T-helper 17 cell (primary cell): ENCODE measurements at places on chromosomes 11 and 22. TPM values are rescaled to one million over a fixed set of nuclear protein-coding genes. Genes with fewer than 3 reads are reported as not detected.
A peak's percentile ranks its signal among the peaks of the same experiment; 100 is the strongest.

Gene RIBC2
- total RNA-seq: 2.4 TPM

DNA sequence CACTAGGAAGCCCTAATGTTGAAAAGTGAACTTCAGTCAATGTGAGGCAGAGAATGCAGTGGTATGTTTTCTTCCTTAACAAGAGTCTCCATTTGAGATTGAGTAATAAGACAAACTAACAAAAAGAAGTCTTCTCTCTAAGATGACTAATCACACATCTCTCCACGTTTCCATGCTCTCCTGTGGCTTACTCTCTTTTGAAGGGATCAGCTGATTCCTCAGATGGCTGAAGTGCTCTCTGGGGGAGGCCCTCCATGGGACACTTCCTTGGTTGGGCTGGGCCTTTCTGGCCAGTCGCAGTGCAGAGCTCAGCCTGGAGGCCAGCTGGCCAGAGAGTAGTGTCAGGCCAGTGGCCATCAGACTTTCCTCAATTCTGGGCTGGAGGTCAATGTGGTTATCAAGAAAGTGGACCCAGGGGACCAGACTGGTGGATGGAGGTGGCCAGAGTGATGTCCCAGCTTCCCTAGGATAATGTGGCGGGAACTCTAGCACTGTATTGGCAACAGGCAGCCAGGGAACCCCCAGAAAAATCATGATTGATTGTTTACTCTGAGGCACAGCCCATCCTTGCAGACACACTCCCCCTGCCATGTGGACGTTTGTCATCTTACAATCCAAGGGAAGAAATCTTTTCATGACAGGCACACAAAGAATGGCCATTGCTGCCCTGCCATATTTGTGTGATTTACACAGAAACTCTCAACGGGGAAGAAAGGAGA, 14.5 kb downstream of the CSRP3 start:
- H3K27ac ChIP-seq: no peak overlapping the region
- H3K4me3 ChIP-seq: no peak overlapping the region
- no peaks in the 10 kb centered on the region for H3K27me3 ChIP-seq

- H3K27me3 ChIP-seq: peaks cover 60% of the 10 kb centered on the region
- H3K36me3 ChIP-seq: no peaks in the 10 kb centered on the region
- H3K4me3 ChIP-seq: no peak overlapping the region
- H3K27ac ChIP-seq: no peak overlapping the region
Observed at GRCh38 chr11:93236741-93237675, 39.2 kb upstream of the SLC36A4 start.

DNA sequence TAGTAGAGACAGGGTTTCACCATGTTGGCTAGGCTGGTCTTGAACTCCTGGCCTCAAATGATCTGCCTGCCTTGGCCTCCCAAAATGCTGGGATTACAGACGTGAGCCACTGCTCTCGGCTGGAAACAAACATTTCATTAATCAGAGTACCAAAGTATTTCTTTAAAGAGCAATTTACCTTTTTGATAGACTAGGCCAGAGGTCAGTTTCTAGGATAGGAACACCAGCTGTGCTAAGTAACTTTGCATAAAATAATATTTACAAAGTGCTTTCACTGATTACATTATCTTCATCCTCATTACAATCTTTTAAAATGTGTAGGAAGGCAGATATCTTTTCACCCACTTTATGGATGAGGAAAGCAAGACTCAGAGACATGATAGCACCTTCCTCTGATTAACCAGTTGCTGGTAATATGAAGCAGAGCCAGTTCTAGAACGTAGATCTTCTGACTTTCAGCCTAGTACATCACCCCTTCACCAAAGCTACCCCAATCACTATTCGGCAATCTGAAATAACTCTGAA, 355.2 kb downstream of the SOX6 start:
- H3K4me1 ChIP-seq: peaks cover 5% of the 10 kb centered on the region
- H3K4me3 ChIP-seq: no peak overlapping the region
- no peak for DNase-seq
- no peaks in the 10 kb centered on the region for H3K27me3 ChIP-seq

- H3K4me3 ChIP-seq: no peak overlapping the region
- peaks cover 4% of the 10 kb centered on the region for H3K4me1 ChIP-seq
- peaks cover 8% of the 10 kb centered on the region for H3K27me3 ChIP-seq
- H3K27ac ChIP-seq: no peak overlapping the region
- no peak for DNase-seq
Observed at GRCh38 chr22:32650553-32651345, 150.8 kb upstream of the TIMP3 start.

Gene SYT8
- total RNA-seq: not detected

- no peaks in the 10 kb centered on the region for H3K36me3 ChIP-seq
- H3K27me3 ChIP-seq: peaks cover 46% of the 10 kb centered on the region
- H3K4me1 ChIP-seq: peaks cover 2% of the 10 kb centered on the region
Observed at GRCh38 chr22:18999008-18999407, 62.9 kb upstream of the PRODH start.

- no peak overlapping the region for H3K4me3 ChIP-seq
- no peak overlapping the region for H3K27ac ChIP-seq
- no peak for DNase-seq
- H3K36me3 ChIP-seq: no peaks in the 10 kb centered on the region
Observed at GRCh38 chr11:8381343-8381742, 117.7 kb upstream of the LMO1 start.

- no peaks in the 10 kb centered on the region for H3K27me3 ChIP-seq
- H3K36me3 ChIP-seq: no peaks in the 10 kb centered on the region
- DNase-seq: no peak
- H3K4me3 ChIP-seq: no peak overlapping the region
Observed at GRCh38 chr11:48047616-48048015, 67.3 kb downstream of the PTPRJ start.

Gene IGLL1
- not detected for total RNA-seq

Gene MEI1
- 53.8 TPM for total RNA-seq

DNA sequence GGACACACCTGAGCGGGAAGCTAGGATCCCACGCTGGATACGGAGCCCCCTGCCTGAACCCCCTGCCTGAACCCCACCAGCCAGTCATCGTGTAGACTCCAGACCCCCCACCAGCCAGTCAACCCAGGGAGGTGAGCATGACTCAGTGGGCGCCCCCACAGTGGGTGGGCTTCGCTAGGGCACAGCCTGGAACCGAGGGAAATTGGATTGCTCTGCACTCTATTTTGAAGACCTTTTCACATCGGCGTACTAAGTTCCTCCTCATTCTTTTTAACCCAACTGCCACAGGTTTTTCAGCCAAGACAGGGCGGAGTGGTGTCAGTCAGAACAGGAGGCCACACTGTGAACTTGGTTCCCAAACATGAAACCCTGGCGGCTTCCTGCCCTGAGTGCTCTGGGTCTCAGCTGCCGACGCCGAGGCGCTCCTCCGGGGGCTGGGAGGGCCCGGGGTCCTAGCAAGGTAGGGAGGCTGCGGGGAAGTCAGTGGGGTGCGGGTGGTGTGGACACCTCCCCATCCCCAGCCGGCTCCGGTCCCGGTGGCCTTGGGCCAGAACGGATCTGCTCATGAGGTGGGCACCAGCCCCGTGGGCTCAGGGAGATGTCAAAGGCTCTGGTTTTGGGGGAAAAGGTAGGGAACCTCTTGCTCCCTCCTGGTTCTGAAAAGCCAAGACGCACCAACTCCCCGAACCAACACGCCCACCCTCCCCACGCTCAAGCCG, 57.0 kb downstream of the BRD1 start:
- DNase-seq: peak; percentile 7
- H3K4me1 ChIP-seq: peaks cover 7% of the 10 kb centered on the region
- H3K4me3 ChIP-seq: peak overlapping the region; percentile 63
- no peaks in the 10 kb centered on the region for H3K27me3 ChIP-seq
- H3K27ac ChIP-seq: no peak overlapping the region
- peaks cover 2% of the 10 kb centered on the region for H3K36me3 ChIP-seq

DNA sequence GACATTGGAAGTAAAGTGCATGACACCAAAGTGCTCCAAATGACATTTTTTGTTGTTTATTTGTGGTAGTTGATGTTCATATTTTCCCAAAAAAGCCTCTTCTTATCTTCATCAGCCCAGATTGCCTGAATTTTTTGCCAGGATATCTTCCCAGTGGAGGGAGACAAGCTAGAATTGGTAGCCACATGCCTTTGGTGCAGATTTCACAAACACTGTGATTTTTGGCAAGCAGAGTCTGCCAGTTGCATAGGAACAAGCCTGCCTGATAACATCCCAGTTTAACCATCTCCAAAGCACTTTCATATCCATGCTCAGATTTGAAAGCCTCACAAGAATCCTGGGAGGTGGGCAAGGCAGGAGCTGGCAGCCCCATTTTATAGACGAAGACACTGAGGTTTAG, 102.3 kb upstream of the SYT13 start:
- no peaks in the 10 kb centered on the region for H3K36me3 ChIP-seq
- no peak overlapping the region for H3K4me3 ChIP-seq
- H3K27ac ChIP-seq: no peak overlapping the region
- peaks cover 26% of the 10 kb centered on the region for H3K27me3 ChIP-seq
- H3K4me1 ChIP-seq: peaks cover 10% of the 10 kb centered on the region

DNA sequence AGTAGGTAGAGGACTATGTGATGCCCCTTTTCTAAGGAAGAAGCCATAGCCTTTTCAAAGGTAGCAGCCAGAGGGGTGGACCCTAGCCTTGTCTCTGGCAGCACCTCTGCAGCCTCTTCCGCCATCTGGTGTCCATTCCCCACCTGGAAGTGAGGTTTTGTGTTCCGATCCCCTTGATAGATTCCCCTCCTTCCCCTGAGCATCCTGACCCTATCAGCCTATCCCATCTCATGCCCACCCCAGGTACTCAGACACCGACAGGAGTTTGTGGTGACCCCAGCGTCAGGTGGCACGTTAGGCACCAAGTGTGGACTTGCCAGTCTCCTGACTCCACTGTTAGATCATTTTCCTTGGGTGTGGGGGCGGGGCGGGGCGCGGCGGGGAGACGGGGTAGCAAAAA, 398 bp upstream of the FAM89B start:
- peaks cover 55% of the 10 kb centered on the region for H3K4me1 ChIP-seq
- no peaks in the 10 kb centered on the region for H3K27me3 ChIP-seq
- H3K27ac ChIP-seq: peak overlapping the region; percentile 99
- DNase-seq: no peak
- H3K36me3 ChIP-seq: peaks cover 2% of the 10 kb centered on the region

DNA sequence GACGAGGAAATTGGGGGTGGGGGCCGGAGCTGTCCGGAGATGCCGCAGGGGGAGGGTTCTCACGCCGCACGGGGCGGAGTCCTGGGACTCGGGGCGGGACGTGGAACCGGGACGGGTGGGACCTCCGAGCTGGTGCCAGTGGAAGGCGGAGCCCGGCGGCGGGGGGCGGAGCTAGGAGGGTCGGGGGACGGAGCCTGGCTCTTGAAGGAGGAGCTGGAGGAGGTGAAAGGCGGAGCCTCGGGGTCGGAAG, 271 bp downstream of the FKBP2 start:
- no peaks in the 10 kb centered on the region for H3K27me3 ChIP-seq
- H3K4me3 ChIP-seq: peak overlapping the region; percentile 95
- H3K36me3 ChIP-seq: peaks cover 2% of the 10 kb centered on the region
- H3K4me1 ChIP-seq: peaks cover 26% of the 10 kb centered on the region
- H3K27ac ChIP-seq: peak overlapping the region; percentile 98
- peak; percentile 100 for DNase-seq

Gene LRRC75B
- total RNA-seq: 0.40 TPM

GRCh38 chr22:48856308-48856615, 971.4 kb downstream of the BRD1 start:
- no peak overlapping the region for H3K4me3 ChIP-seq
- H3K4me1 ChIP-seq: no peaks in the 10 kb centered on the region
- no peaks in the 10 kb centered on the region for H3K27me3 ChIP-seq
- DNase-seq: no peak
- H3K27ac ChIP-seq: no peak overlapping the region
- H3K36me3 ChIP-seq: no peaks in the 10 kb centered on the region

Gene CNTN5
- not detected for total RNA-seq

Gene UPK3A
- total RNA-seq: not detected

DNA sequence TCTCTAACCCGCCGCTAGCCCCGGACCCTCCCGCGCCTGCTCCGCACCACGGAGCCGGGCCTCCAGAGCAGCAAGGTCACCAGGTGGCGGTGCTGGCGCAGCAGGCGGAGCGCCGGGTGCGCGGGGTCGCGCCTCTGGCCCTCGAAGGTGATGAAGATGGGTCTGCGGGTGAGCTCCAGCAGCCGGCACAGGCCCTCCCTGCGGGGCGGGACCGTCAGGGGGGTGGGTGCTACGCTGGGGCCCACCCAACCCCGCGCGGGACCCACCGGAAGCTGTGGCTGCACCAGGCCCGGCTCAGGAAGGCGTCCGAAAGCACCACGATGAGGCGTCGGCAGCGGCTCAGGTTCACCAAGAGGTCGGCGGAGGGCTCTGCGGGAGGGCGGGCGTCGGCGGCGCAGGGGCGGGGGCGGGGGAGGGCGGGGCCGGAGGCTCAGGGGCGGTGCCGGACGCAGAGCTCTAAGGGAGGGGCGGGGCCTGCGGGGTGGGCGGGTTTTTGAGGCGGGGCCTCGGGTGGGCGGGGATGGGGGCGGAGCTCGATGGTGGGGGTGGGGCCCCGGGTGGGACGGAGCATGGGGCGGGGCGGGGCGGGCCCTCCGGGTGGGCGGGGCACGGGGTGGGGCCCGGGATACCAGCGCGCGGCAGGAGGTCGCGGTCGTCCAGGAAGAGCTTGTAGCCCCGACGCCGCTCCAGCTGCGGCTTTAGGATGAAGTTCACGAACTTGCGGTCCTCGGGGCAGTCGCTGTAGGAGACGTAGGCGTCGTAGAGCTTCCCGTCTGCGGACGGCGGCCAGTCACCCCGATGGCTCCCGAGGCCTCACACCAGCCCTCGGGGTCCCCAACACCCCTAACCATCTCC, 7.8 kb downstream of the SIGIRR start:
- peak overlapping the region; percentile 63 for H3K4me3 ChIP-seq
- DNase-seq: peak; percentile 87
- no peak overlapping the region for H3K27ac ChIP-seq
- H3K4me1 ChIP-seq: peaks cover 8% of the 10 kb centered on the region
- no peaks in the 10 kb centered on the region for H3K27me3 ChIP-seq

- H3K36me3 ChIP-seq: no peaks in the 10 kb centered on the region
- no peaks in the 10 kb centered on the region for H3K4me1 ChIP-seq
- no peak for DNase-seq
- no peak overlapping the region for H3K27ac ChIP-seq
- no peaks in the 10 kb centered on the region for H3K27me3 ChIP-seq
- H3K4me3 ChIP-seq: no peak overlapping the region
Observed at GRCh38 chr11:30801357-30801756, 215.2 kb upstream of the MPPED2 start.

GRCh38 chr11:19121646-19122045, 4.7 kb downstream of the ZDHHC13 start:
- no peak overlapping the region for H3K4me3 ChIP-seq
- peaks cover 44% of the 10 kb centered on the region for H3K4me1 ChIP-seq
- H3K36me3 ChIP-seq: peaks cover 7% of the 10 kb centered on the region
- no peak for DNase-seq
- H3K27ac ChIP-seq: no peak overlapping the region
